ENCODE measurements at places on chromosomes 7 and 10. TPM values are rescaled to one million over a fixed set of nuclear protein-coding genes. Genes with fewer than 3 reads are reported as not detected.
A peak's percentile ranks its signal among the peaks of the same experiment; 100 is the strongest.

- no peak for DNase-seq
These were observed 1.7 kb downstream of the URGCP start for GRCh38 chr7:43904533-43905208.

The EMX2 gene
- total RNA-seq, result 0.09 TPM

DNA sequence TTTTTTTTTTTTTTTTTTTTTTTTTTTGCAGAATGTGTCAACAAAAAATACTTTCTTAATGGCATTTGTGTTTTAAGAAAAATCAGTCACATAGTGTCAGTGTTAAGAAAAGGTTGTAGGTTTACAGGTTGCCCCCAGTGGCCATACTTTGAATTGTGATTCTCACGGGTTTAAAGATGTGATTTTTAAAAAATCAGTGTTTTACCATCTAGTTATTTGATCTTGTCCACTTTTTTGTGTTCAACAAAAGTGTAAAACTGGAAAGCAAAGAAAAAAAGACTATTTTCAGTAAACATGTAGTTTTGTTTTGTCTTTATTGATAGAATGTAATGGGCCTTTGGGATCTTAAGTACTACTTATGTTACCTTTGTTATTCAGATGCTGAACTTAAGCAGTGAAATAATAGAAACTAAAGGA is 25.7 kb downstream of the SUV39H2 start:
- DNase-seq, result peak; percentile 14

DNA sequence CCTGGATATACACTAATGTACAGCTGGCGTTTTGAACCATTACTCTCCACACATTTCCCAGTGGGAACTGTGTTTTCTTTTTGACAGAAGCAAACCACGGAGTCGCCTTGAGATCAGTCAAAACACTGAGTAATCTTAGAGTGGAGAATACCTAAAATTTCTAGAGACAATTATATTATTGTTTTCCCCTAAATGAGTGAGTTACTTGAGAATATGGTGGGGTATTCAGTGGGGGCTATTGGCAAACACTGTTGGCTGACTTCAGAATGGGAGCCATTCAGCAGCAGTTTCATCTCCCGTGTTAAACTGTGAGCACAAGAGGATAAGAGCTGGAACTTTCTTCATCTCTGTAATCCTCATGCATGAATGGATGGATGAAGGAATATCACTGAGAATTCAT is 6.2 kb downstream of the IL2RA start:
- no peak for DNase-seq

GRCh38 chr7:7347045-7347444 is 164.7 kb downstream of the C1GALT1 start:
- DNase-seq, result no peak

- no peak for DNase-seq
These were observed 54.8 kb downstream of the DPY19L1 start for GRCh38 chr7:34982371-34983019.

- DNase-seq, result no peak
These were observed 612.0 kb downstream of the CNTNAP2 start for GRCh38 chr7:146728611-146729010.

DNA sequence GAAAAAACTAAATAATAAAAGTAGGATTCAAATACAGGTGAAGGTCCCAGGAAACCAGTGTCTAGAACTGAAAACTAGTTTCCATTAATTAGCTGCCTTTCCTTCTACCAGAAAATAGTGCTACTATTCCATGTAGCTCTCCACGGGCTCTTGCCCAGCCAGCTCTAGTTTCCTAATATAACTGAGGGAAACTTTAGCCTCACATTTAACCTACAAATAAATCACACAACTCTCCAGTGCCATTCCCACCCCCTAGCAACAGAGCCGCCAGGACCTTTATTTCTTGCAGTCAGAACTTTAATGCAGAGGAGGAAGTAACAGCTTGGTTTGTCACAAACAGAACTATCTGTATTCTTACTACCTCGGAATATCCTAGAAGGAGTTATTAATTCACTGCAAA is 10.3 kb downstream of the TOMM7 start:
- no peak for DNase-seq

The ZRANB1 gene
- 17.5 TPM for total RNA-seq

The MMD2 gene
- total RNA-seq, result not detected

DNA sequence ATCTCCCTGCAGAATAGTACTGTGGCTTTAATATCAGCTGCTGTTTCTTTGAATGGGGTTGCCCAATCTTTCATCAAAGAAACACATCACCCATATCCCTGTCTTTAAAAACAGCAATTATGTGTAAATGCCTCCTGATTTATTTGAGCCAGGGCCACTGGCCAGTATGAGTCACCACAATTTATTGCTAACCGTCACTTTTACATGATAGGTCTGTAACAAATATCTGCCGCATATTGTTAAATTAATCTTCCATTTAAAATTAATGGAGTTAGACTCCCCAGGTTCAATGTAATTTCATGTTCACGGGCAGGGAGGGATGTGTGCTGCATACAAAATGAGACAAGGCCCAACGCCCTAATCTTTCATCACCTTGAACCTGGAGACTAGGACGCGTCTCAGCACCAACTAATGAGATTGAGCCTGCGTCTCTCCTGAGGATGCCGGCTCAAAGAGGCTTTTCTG is 673.4 kb downstream of the AUTS2 start:
- no peak for DNase-seq

DNA sequence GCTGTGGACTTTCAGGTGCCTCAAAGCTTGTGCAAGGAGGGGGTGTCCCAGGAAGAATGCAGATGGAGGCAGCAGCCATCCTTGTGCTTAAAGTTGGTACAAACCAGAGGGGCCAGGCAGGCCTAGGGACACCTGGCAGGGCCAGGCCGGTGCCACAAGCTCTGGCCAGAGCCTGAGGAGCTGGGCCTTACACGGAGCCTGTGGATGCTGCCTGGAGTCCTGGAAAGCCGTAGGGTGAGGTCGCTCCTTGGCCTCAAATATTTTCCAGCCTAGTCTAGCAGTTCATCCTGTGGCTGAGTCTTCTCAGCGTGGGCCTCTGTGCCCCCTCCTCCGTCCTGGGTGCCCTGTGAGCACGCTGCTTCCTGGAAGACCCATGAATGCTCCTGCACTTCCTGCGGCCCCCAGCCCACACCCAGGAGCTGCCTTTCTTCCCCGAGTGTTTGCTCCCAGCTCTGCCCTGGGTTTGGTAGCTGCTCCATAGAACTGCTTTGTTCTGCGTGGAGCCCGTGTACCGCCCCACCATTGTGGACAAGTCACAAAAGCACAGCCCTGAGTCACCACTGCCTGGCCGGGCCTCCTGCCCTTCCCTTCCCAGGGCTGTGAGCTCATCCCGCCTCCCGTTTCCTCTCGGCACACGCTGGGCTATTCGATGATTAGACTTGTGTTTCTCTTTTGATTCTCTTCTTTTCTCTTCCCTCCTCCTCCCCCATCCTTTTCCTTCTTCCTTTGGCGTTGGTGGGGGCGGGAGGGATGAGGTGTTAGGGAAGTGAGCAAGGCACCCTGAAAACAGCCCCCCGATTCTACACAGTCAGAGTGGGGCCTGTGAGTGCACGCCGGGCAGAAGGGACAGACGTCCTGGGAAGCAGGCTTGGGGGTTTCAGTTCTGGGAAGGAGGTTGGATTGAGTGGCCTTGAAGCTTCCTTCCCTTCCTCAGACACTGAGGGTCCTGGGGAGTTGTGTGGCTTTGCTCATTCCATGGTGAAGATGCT is 73.2 kb upstream of the SHH start:
- DNase-seq, result no peak

DNA sequence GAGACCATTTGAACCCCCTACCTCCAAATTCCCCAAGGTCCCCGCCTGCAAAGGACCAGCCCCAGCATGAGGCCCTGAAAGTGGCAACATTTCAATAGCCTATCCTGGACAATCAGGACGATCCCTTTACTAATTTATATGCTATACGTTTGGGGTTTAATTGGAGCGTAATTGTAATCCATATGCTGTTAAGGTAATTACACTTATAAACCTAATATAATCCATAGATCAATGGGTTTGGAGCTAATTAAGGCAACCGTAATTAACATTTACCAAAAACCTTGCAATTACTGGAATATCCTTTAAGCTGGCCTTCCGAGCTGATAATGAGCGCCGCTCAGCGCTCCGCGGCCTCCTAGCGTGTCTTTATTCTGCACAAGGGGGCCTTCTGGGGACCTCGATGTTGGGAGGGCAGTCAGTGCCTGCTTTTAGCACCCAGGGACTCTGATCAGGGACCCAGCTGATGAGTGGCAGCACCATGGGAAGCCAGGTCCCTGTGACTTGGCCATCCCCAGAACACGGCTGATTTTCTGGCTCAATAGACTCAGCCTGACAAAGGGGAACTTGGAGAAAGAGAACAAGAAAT is 91.2 kb downstream of the LHPP start:
- no peak for DNase-seq

DNA sequence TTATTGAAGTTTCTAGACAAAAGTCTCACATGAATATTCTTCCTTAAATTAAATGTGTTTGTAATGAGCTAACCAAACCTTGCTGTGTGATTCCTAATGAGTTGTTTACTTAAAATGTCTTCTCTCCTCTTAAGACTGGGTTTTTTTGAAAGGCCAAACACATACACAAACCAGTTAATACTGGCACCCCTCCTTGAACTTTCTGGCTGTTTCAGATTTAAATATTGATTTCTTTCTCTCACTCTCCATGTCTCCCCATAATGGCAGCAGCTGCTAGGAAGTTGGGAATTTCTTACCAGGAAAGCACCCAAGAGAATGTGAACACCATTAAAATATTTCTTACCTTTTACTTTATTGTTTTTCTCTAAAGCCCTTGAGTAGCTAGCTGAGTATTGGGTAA is 11.4 kb upstream of the PTN start:
- DNase-seq, result no peak

The CNOT4 gene
- 6.3 TPM for total RNA-seq

GRCh38 chr10:69361303-69361614 is 55.5 kb downstream of the TACR2 start:
- no peak for DNase-seq

DNA sequence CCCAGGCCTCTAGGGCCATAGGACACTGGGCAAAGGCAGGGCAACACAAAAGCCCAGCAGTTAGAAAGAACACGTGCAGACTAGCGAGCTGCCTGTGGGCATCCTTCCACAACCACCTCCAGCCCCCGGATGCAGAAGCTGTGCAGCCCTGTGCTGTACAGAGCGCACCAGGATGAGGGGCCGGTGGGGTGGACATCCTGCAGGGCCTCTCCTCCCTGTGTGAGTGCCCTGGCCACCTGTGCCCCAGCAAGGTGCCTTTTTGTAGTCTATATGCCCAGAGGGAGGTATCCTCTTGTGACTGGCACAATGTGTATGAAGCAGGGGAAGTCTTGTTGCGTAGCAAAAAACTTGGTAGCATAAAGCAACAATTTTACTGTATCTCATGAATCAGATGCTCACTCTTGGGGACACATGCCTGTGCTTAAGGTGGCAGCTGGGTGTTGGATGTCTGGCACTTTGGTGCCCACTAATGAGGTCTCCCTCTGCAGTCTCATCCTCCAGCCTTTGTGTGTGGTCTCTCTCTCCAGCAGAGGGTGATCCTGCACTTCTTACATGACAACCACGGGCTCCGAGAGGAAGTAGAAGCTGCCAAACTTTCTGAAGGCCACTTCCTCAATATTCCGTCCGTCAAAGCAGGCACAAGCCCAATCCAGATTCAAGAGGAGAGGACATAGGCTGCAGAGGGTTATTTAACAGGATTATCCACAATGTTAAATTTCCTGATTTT is 8.7 kb downstream of the NCAPG2 start:
- DNase-seq, result peak; percentile 47

Measured in thymus (tissue), 14 donors.